ENCODE measurements at places on chromosomes 5 and 9.

GRCh38 chr5:128441941-128442350 is 96.1 kb downstream of the FBN2 start:
- DNase-seq = no peak

DNA sequence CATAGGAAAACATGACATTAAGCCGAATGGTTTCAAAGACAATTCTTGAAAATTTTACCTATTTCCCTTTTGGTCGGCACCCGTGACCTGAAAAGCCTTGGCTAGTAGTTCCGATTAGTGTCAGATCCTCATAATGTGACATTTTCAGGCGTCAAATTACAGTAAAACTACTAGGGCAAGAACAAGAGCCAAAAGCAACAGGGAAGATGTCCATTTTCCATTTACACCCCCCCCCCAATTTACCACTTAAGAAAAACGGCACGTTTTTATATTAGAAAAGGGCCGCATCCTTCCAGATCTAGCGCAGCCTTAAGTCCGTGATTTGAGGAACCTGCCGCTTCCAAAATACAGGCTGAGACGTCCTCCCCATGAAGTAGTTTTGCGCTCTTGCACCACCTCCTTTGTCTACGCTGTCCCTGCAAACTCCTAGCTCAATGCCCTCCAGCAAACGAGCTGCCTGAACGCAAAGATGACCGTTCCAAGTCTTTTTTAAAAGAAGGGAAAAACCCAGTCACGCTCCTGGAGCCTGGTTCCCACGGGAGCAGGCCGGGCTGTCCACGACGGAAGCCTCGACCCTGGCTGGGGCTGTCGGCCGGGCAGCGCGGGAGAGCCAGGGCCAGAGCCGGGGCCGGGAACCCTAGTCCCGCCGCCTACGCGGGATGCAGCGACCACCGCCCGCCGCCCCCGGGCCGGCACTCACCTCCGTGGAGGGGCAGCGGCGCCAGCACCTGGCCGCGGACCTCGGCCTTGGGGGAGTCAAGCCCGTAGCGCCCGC is 616 bp downstream of the RNF130 start:
- DNase-seq = no peak

DNA sequence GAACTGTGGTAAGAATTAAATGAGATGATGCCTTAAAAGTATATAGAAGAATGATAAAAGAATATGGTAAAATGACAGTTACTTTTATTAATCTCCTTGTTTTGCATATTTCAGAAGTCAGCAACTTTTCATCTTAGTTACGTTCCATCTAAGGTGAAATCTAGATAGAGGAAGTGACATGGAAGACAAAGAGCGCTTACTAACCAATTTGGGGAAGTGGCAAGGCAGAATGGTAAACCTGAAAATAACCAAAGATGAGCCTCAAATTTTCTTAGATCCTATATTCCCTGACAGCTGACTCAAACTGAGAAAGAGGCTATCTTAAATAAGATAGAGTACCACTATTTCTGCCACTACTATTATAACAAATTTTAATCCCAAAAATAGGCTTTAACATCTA is 52.5 kb downstream of the FGF10 start:
- no peak for DNase-seq

DNA sequence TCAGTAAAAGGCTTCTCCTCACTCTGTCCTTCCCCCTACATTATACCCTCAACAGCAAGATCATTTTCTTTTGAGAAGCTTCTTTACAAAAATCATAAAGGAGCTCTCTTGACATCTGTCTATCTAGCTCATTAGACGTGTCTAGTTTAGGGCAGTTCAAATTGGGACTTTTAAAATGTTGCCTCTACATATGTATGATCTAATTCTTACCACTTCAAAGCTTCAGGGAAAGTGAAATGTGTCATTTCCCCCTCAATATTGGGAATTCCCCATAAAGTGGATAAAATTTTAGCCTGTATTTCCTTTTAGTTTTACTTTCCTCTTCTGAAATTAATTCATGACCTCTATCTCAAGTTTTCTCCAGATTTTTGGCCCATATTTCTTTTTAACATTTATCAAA is 323.7 kb downstream of the ARRDC3 start:
- DNase-seq = no peak

DNA sequence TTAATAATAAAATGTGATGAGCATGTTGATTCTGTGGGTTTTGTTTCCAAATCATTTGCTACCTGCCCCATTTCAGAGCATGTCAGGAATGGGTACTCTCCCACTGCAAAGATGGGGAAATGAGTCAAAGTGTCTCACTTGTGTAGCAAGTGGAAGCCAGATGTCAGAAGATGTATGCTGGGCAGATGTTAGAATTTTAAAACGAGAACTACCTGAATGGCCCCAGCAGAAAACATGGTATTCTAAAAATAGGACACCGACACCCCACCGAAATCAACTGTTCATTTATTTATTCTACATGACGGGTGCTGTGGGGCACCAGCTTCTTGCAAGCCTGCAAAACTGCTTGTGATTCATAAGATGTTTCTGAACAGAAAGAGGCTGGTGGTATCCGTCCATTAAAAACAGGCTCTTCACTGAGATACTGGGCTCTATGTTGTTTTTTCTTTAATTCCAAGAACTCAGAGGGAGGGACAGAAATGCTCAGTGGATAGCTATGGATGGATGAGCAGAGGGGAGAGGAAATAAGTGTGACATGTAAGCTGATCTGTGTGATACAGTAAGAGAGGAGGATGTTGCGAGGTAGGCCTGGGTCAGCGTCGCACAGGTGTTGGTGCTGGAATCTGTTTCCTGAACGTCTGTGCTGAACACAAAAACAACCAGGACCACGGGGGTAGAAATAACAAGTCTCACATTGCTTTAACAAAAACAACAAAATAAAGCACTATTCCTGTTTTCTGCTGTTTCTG is 157.2 kb downstream of the EFNA5 start:
- DNase-seq = no peak
